ENCODE measurements at places on chromosomes 3 and 15. TPM values are rescaled to one million over a fixed set of nuclear protein-coding genes. Genes with fewer than 3 reads are reported as not detected.
A peak's percentile ranks its signal among the peaks of the same experiment; 100 is the strongest.

DNA sequence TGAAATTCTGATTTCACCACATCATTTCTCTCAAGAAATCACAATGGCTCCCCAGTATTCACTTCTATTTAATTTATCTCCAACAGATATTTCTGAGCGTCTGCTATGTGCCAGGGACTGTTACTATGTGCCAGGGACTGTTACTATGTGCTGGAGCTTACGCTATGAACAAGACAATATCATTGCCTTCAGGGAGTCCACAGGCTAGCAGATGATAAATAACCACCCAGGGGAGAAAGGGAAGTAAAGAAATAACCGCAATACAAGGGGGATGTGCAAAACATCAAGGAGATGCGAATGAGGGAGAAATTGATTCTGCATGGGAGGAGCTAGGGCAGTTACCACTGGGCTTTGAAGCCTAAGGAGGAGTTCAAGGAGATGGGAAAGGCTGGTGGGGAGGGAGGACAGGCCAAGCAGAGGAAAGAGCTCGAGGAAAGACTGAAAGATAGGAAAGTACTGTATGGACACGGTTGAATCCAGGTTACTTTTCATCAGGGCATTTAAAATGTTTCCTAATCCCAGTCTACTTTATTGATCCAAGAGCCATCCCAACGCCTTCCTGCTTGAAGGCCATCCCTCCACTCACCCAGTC is 2.5 kb downstream of the THSD4 start:
- H3K27ac ChIP-seq, result no peak overlapping the region
- H3K36me3 ChIP-seq, result peaks cover 8% of the 10 kb centered on the region
- no peak overlapping the region for H3K4me3 ChIP-seq
- no peak for DNase-seq
- peaks cover 14% of the 10 kb centered on the region for H3K4me1 ChIP-seq
- H3K27me3 ChIP-seq, result no peaks in the 10 kb centered on the region

Gene TRAT1
- not detected for polyA plus RNA-seq

- H3K4me3 ChIP-seq, result no peak overlapping the region
- peaks cover 4% of the 10 kb centered on the region for H3K36me3 ChIP-seq
- peaks cover 2% of the 10 kb centered on the region for H3K4me1 ChIP-seq
- H3K27ac ChIP-seq, result no peak overlapping the region
- DNase-seq, result peak; percentile 16
- H3K27me3 ChIP-seq, result no peaks in the 10 kb centered on the region
Observed at GRCh38 chr3:142500211-142500610, 52.4 kb upstream of the XRN1 start.

GRCh38 chr3:138356730-138357405 is 8.5 kb downstream of the MRAS start:
- peaks cover 5% of the 10 kb centered on the region for H3K36me3 ChIP-seq
- no peak overlapping the region for H3K4me3 ChIP-seq
- H3K27ac ChIP-seq, result no peak overlapping the region
- peaks cover 8% of the 10 kb centered on the region for H3K4me1 ChIP-seq
- H3K27me3 ChIP-seq, result no peaks in the 10 kb centered on the region
- DNase-seq, result no peak

DNA sequence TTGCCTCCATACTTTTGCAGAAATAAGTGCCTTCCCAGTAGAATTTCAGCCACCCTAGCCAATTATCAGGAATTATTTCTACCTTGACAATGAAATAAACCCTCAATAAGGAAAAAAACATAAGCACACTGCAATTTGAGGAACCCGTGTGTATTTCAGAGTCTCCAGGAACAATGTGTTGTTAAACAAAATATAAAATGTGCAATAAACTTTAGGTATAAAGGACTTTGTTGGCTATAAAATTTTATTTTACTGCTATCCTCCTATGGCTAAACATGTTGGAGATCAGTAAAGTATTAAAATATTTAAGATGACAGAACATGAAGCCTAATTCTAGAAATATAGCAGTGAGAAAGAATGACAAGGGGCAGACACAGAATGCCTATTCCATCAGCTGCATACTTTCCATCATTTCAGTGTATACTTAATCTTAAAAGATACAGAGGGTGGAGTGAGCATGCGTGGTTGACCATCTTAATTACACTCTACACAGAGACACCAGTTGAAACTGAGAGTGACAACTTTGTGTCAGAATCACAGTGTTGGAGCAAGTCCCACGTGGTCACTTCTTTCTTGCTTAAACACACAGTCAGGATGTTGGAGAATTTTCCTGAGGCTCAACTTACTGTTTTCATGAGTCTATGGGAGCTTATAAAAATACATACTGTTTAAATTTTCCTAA is 79.0 kb upstream of the SUCLG2 start:
- no peak for DNase-seq
- H3K4me1 ChIP-seq, result no peaks in the 10 kb centered on the region
- H3K4me3 ChIP-seq, result no peak overlapping the region
- H3K36me3 ChIP-seq, result no peaks in the 10 kb centered on the region
- no peaks in the 10 kb centered on the region for H3K27me3 ChIP-seq

DNA sequence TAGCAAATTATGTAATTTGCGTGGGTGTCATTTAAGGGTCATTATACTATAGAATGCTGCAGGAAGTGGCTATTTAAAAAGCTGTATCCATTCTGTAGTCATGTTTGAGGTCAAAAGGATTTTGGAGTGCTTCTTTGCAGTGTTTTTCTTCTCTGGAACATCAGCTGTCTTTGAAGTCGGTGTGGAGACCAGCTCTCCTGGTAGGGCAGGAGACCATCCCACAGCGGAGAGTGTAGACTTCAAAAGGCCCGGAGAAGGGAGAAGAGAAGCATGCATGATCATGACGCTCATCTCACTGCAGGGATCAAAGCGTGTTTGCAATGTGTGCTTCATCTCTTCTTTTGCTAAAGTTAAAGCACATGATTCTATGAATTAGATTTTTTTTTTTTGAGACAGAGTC is 19.9 kb downstream of the PXK start:
- H3K4me1 ChIP-seq, result peaks cover 16% of the 10 kb centered on the region
- H3K27me3 ChIP-seq, result no peaks in the 10 kb centered on the region
- no peak for DNase-seq
- no peak overlapping the region for H3K27ac ChIP-seq
- H3K36me3 ChIP-seq, result peaks cover 9% of the 10 kb centered on the region

DNA sequence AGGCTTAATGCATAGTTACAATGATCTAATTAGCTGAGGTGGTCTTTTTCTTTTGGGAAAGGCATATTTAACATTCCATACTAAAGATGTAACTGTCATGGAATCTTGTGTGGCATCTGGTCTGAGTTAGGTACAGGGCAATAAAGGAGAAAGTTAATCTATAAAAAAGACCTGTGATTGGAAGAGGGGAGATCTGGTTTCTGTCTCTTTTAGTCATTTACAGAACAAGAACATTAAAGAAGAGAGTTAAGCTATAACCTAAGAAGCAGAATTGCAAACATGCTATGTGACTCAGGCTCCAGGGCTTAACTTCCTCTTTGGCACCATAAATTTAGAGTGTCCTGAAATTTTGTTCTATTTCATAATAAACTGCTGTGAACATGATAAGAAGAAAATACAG is 47.2 kb upstream of the MME start:
- peak; percentile 57 for DNase-seq
- 0 out of 2 replicates have a peak, but pooled peaks cover 2% of the 10 kb centered on the region for H3K4me1 ChIP-seq

Gene C3orf85
- polyA plus RNA-seq, result not detected

Gene C3orf20
- polyA plus RNA-seq, result not detected

Gene RNF168
- polyA plus RNA-seq, result 2.5 TPM

- no peak overlapping the region for H3K4me3 ChIP-seq
- peak overlapping the region; percentile 46 for H3K27ac ChIP-seq
- no peak for DNase-seq
Observed at GRCh38 chr15:68641376-68641775, 62.6 kb downstream of the CORO2B start.

- DNase-seq, result no peak
- H3K4me3 ChIP-seq, result no peak overlapping the region
- H3K27me3 ChIP-seq, result peaks cover 29% of the 10 kb centered on the region
- H3K36me3 ChIP-seq, result no peaks in the 10 kb centered on the region
- H3K4me1 ChIP-seq, result no peaks in the 10 kb centered on the region
- no peak overlapping the region for H3K27ac ChIP-seq
Observed at GRCh38 chr3:77040926-77041722, 1.2 kb downstream of the ROBO2 start.

Gene IL20RB
- polyA plus RNA-seq, result 0.97 TPM

- peak; percentile 63 for DNase-seq
- H3K4me1 ChIP-seq, result peaks cover 5% of the 10 kb centered on the region
- H3K36me3 ChIP-seq, result no peaks in the 10 kb centered on the region
- no peaks in the 10 kb centered on the region for H3K27me3 ChIP-seq
Observed at GRCh38 chr3:4976109-4976508, 3.1 kb upstream of the BHLHE40 start.

Gene TMC3
- polyA plus RNA-seq, result not detected

DNA sequence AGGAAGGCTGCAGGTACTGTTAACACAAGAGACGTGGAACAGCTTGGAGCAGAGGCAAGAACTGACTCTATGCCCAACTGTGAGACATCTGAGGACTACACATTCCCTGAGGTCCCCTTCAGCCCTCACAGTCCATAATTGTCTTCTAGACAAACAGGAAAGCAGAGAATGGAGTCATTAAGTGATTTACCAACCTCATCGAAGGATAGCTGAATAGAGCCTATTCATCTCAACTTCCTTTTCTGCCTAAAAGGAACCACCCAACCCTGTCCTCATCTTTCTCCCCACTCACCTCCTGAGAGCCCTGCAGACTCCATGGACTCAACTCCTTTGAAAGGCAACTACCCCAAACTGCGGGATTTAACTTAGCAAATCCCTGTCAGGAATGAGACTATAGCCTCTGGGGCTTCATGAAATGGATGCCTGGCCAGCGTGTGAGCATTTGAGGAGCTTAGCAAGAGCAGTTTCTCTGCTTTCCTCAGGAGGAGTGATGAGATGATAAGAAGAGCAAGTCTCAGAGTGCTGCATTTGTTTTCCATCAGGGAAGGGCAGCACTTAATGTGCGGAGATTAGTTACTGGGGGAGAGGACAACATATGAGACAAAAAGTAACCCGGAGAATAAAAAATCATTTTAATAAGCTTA is 61.5 kb upstream of the FILIP1L start:
- H3K36me3 ChIP-seq, result no peaks in the 10 kb centered on the region
- no peak overlapping the region for H3K27ac ChIP-seq
- no peaks in the 10 kb centered on the region for H3K27me3 ChIP-seq
- H3K4me1 ChIP-seq, result peaks cover 2% of the 10 kb centered on the region
- DNase-seq, result no peak

- peaks cover 33% of the 10 kb centered on the region for H3K4me1 ChIP-seq
- H3K4me3 ChIP-seq, result no peak overlapping the region
- peaks cover 9% of the 10 kb centered on the region for H3K36me3 ChIP-seq
- no peak for DNase-seq
Observed at GRCh38 chr3:14406336-14406735, 3.9 kb downstream of the SLC6A6 start.

Gene DUOXA2
- not detected for polyA plus RNA-seq

Gene ERC2
- 0.14 TPM for polyA plus RNA-seq

- H3K4me3 ChIP-seq, result no peak overlapping the region
- peaks cover 2% of the 10 kb centered on the region for H3K27me3 ChIP-seq
- no peak overlapping the region for H3K27ac ChIP-seq
- no peak for DNase-seq
- H3K4me1 ChIP-seq, result no peaks in the 10 kb centered on the region
Observed at GRCh38 chr3:100635273-100635701, 25.9 kb downstream of the ADGRG7 start.

- peak overlapping the region; percentile 86 for H3K4me3 ChIP-seq
- H3K27ac ChIP-seq, result peak overlapping the region; percentile 59
- H3K27me3 ChIP-seq, result no peaks in the 10 kb centered on the region
Observed at GRCh38 chr15:28885128-28885629, 595 bp upstream of the APBA2 start.

- no peaks in the 10 kb centered on the region for H3K4me1 ChIP-seq
- no peak overlapping the region for H3K27ac ChIP-seq
- no peaks in the 10 kb centered on the region for H3K36me3 ChIP-seq
- H3K27me3 ChIP-seq, result no peaks in the 10 kb centered on the region
Observed at GRCh38 chr3:31565288-31565687, 32.6 kb downstream of the STT3B start.

Gene SLC12A1
- polyA plus RNA-seq, result not detected

GRCh38 chr15:89416339-89417183 is 79.8 kb downstream of the RHCG start:
- H3K36me3 ChIP-seq, result no peaks in the 10 kb centered on the region
- H3K27me3 ChIP-seq, result peaks cover 70% of the 10 kb centered on the region
- H3K27ac ChIP-seq, result no peak overlapping the region
- no peaks in the 10 kb centered on the region for H3K4me1 ChIP-seq
- DNase-seq, result peak; percentile 50
- H3K4me3 ChIP-seq, result no peak overlapping the region

DNA sequence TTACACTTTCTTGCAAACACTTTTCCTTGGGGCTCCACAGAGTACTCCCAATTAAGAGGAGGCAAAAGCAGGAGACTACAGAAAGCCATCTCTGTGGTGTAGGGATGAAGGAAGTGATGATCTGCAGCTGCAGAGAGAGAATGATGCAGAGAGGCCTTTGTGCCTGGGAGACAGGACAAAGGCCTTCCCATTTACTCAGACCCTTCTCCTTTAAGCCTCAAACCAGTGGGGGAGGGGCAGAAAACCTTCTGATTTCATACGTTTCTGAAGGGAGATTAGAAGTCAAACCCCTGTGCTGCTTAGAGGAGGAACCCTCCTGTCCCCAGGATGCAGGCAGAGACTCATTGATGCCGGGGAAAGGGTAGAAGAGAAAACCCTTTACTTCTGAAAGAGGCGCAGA is 130.8 kb downstream of the NEO1 start:
- H3K36me3 ChIP-seq, result peaks cover 3% of the 10 kb centered on the region
- no peaks in the 10 kb centered on the region for H3K27me3 ChIP-seq
- no peak for DNase-seq
- H3K4me1 ChIP-seq, result no peaks in the 10 kb centered on the region

Gene KIF15
- polyA plus RNA-seq, result 3.7 TPM

Gene SLC6A6
- polyA plus RNA-seq, result 39.3 TPM

DNA sequence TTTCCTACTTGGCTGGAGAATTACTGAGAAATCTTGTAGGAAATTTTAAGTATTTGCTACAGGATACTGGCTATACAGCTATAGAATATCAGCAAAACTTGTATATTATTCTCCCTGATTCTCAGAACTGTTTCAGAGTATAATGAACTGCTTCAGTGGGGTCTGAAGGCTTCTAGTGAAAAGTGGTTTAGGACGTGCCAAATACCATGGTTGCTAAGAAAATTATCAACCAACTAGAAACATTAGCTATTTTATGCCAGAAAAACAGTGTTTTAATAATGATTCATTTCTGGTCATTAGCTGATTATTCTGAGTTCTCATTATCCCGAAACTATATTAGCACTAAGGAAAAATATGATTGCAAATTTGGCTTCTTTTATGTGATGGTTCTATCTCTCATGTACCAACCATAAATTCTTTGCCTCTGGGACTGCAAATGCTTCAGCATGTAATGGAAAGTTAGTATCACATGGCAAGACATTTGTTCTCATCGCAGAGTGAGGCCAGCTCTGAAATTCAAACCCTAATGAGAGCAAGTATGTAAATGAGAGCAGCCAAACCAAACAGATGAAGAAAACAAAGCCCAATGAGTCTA is 11.0 kb upstream of the TSC22D2 start:
- DNase-seq, result no peak
- no peaks in the 10 kb centered on the region for H3K36me3 ChIP-seq
- H3K4me3 ChIP-seq, result no peak overlapping the region
- H3K4me1 ChIP-seq, result no peaks in the 10 kb centered on the region
- H3K27me3 ChIP-seq, result no peaks in the 10 kb centered on the region

GRCh38 chr3:78580681-78581080 is 1187.1 kb downstream of the ROBO1 start:
- DNase-seq, result no peak
- H3K4me3 ChIP-seq, result no peak overlapping the region
- no peaks in the 10 kb centered on the region for H3K36me3 ChIP-seq
- H3K4me1 ChIP-seq, result no peaks in the 10 kb centered on the region
- no peaks in the 10 kb centered on the region for H3K27me3 ChIP-seq
- H3K27ac ChIP-seq, result no peak overlapping the region
